HuH-7.5 (cell line): ENCODE measurements at places on chromosomes 5 and 9.

DNA sequence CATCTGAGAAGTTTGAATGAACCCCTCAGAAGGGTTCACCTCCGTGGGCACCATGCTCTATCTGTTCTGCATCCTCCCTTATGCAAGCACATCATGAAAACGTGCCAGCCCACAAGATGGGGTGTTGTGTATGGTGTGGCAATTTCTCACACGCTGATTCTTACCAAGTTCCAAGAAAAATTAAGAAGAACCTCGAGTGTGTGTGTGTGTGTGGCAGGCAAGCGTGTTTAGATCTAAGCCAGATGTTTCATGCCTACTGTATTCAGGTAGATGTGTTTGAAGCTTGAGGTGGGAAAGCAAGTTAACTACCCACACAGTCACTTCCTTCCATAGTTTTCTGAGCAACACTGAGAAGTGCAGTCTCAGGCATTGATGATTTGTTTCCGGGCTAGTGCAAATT is 77.7 kb upstream of the GNA14 start:
- no peak for DNase-seq

- no peak for DNase-seq
Observed at GRCh38 chr9:17052626-17053025, 82.2 kb upstream of the CNTLN start.

DNA sequence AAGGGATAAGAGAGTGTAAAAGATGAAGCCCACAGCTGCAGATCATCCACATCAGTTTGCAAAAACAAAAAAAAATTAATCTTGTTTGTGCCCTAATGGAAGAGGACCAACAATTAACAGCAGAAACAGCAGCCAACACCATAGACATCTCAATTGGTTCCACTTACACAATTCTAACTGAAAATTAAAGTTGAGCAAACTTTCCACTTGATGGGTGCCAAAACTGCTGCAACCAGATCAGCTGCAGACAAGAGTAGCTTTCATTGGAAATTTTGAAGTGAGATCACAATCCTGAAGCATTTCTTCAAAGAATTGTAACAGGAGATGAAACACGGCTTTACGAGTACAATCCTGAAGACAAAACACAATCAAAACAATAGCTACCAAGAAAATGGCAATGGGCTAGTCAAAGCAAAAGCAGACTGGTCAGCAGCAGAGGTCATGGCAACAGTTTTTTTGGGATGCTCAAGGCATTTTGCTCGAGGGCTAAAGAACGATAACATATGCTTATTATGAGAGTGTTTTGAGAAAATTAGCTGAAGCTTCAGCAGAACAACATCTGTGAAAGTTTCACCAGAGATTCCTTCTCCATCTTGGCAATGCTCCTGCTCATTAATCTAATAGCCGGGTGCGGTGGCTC is 4.1 kb upstream of the RBM27 start:
- no peak for DNase-seq

DNA sequence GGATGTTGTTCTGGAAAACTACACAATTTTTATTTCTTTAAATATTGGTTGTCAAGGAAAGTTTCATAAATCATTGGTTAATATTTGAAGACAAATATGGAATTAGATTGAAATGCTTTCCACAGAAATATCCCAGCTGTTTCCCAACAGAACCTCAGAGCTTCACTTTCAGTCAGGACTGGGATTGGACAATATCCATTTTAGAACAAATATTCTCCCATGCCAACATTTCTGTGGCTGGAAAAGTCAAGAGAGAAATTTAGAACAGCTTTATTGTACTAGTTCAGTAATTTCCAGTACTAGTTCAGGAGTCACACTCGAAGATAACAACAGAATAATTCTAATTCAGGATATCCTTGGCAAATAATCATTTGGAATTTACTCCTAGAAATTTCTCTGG is 116.1 kb upstream of the TUT7 start:
- no peak for DNase-seq

DNA sequence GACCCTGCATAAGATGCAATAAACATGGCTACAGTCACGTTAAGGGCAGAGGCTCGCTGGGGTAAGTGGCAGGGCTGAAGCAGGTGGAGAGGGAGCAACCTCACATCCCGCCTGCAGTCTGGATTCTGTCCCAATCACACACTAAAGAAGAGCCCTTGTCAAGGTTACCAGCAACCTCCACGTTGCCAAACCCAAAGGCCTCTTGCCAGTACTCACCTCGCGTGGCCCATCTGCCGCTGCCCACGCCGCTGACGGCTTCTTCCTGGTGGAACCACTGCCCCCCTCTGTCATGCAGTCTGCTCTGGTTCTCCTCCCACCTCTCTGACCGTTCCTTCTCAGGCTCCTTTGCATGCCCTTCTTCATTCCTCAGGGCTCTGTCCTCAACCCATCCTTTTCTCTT is 8.8 kb downstream of the AQP7 start:
- DNase-seq: no peak

GRCh38 chr5:168712280-168712924 is 133.2 kb upstream of the PANK3 start:
- no peak for DNase-seq

- DNase-seq: no peak
Observed at GRCh38 chr5:37495210-37495609, 116.1 kb downstream of the WDR70 start.

- peak; percentile 93 for DNase-seq
Observed at GRCh38 chr9:129131300-129132145, 20.3 kb downstream of the PTPA start.

GRCh38 chr5:89399548-89399947 is 516.6 kb upstream of the MEF2C start:
- DNase-seq: no peak

DNA sequence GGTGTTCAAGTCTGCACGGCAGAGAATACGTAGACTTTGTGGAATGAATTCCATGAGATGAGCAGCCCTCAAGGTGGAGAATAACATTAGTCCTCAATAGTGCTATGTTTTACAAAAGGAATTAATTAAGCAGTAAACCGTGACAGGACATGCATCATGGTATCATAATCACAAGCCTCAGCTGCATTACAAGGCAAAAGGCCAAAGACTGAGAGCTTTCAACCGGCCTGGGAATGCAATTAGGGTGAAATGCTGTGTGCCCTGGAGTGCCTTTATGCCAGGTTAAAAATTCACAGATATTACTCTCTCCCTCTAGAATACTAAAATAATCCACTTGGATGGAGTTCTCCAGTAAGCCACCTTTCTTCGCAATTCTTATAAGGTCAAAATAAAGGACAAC is 270.6 kb downstream of the MLLT3 start:
- no peak for DNase-seq

DNA sequence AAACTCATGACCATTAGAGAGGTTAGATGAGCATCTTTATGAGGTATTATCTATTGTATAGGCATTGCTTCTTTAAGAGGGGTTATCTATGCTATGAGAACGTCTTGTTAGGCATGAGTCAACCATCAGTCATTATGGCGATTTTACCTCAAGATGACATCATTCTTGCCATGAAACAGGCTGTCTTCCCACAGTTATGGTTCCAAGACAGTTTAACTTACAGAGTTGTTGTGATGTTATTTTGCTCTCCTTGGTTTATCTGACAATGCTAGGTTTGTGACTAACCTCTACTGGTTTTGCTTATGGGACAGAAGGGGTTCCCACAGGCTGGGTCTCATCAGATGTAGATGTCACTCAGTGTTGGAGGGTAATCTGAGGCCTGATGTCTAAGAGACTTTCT is 1864.7 kb upstream of the ACO1 start:
- DNase-seq: no peak

DNA sequence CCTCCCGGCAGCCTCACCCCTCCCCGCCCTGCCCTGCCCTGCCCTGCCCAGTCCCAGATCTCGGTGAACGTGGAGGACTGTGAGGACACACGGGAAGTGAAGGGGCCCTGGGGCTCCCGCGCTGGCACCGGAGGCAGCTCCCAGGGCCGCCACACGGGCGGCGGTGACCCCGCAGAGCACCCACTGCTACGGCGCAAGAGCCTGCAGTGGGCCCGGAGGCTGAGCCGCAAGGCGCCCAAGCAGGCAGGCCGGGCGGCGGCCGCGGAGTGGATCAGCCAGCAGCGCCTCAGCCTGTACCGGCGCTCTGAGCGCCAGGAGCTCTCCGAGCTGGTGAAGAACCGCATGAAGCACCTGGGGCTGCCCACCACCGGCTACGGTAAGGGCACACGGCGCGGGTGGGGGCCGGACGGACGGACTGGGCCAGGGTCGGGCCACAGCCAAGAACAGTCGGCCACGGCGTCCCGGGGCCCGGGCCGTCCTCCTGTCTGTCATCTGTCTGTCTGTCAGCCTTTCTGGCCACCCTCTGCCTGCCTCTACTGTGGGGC is 84.2 kb downstream of the KCNT1 start:
- no peak for DNase-seq

DNA sequence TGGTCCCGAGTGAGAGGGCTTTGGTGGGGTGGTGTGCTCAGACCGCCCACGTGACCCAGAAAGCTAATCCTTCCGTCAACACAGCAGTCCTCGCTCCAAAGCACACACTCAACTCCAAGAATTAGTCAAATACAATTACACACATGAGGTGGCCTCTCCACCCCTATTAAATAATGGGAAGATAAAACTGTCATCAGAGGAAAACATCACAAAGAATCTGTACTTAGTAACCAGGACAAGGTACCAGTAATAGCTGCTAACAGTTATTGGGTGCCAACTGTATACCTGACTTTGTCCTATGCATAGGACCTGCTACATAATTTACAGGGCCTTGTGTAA is 222.8 kb downstream of the HSPA4 start:
- no peak for DNase-seq

DNA sequence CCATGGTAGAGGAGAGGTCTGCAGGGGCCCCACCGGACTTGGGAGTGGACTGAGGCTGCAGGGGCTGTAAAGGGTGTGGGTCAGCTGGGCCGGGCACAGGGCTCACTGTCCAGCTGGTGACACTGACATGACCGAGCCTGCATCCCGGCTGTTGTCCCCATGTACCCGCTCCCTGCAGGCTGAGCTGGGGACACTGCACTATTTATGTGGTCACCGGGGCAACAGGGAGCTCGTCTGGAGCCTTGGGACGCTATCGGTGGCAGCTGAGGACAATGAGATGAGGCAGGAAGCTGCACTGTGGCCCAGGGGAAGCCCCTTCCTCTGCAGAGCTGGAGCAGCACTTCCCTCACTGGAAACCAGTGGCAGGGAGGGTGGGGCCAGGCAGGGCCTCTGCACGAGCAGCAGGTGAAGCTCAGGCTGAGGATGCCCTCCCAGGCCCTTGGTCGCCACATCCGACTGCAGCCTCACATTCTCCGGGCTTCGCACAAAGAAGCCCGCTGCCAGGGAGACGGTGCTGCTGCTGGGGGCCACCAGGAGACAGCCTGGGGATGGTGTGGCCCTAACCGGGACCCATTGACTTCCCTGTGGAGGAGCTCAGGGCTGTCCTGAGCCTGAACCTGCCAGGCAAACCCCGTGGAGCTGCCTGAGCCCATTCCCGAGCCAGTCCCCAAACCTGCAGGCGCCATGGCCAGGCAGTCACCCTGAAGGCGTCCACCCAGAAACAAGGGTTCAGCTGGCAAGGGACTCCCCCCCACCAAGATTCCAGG is 26.4 kb downstream of the ZDHHC11B start:
- no peak for DNase-seq

DNA sequence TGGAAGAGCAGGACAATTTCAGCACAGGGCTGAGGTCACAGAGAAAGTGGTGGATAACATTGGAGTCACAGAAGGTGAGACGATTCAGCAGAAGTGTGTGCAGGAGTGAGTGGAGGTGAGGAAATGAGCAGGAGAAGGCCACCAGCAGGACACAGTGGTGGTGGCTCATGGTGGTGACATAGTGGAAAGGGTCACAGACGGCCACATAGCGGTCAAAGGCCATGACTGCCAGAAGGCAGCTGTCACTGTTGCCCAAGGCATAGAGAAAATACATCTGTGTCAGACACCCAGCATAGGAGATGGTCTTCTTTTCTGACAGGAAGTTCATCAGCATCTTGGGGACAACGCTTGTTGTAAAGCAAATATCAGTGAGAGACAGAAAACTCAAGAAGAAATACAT is 15.0 kb downstream of the OR1N2 start:
- no peak for DNase-seq

GRCh38 chr5:10319202-10319851 is 11.6 kb upstream of the CMBL start:
- DNase-seq: no peak

- no peak for DNase-seq
Observed at GRCh38 chr9:83800236-83801033, 17.1 kb downstream of the GKAP1 start.

DNA sequence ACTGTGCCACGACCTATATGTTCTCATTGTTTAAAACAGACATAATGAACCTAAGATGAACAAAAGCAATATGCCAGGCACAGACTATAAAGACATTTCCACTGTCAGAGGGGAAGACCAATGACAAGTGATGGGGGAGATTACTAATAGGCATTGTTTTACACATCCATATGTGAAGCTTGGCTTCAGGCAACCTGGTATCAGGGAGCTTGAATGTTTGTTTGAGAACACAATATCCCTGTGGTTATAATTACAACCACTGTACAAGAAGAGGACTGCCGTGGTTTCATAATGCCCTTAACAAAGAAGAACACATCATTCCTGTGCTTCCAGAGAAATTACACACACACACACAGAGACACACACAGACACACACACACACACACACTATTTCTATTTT is 385.7 kb downstream of the BNC2 start:
- DNase-seq: no peak

DNA sequence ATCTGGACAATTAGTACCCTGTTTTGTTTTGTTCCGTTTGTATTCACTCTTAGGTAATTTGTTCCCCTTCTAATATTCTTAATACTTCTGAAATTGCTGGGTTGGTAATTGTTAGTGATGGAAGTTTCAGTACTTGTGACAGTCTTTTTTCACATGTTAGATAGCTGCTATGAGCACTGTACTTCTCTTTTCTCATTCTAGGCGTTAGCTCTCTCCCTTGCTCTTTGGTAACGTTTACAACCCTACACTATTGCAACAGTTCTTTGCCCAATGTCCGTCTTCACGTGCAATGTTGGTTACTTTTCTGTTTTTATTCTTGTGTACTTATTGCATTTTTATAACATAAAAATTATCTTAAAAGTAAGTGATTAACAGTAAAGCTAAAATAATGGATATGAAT is 1509.0 kb downstream of the MAT2B start:
- no peak for DNase-seq
